ENCODE measurements at places on chromosomes 3 and 15. TPM values are rescaled to one million over a fixed set of nuclear protein-coding genes. Genes with fewer than 3 reads are reported as not detected.

Gene STXBP5L
- total RNA-seq = 1.8 TPM

GRCh38 chr15:94360251-94360685, 128.9 kb downstream of the MCTP2 start:
- DNase-seq = no peak

Gene SMCO1
- not detected for total RNA-seq

Gene SAMD7
- not detected for total RNA-seq

- DNase-seq = no peak
Measured at GRCh38 chr3:58258392-58259055, 20.9 kb downstream of the ABHD6 start.

Gene SLCO3A1
- total RNA-seq = 6.4 TPM

GRCh38 chr3:35446896-35447295, 192.4 kb upstream of the ARPP21 start:
- DNase-seq = no peak

Gene C15orf62
- total RNA-seq = not detected

Gene SLC24A5
- 0.29 TPM for total RNA-seq

GRCh38 chr3:128794067-128794768, 68.2 kb downstream of the RAB7A start:
- no peak for DNase-seq
